ENCODE measurements at places on chromosomes 16 and 17.

- peak; percentile 82 for DNase-seq
Measured at GRCh38 chr17:10126616-10127501, 71.5 kb downstream of the GAS7 start.

DNA sequence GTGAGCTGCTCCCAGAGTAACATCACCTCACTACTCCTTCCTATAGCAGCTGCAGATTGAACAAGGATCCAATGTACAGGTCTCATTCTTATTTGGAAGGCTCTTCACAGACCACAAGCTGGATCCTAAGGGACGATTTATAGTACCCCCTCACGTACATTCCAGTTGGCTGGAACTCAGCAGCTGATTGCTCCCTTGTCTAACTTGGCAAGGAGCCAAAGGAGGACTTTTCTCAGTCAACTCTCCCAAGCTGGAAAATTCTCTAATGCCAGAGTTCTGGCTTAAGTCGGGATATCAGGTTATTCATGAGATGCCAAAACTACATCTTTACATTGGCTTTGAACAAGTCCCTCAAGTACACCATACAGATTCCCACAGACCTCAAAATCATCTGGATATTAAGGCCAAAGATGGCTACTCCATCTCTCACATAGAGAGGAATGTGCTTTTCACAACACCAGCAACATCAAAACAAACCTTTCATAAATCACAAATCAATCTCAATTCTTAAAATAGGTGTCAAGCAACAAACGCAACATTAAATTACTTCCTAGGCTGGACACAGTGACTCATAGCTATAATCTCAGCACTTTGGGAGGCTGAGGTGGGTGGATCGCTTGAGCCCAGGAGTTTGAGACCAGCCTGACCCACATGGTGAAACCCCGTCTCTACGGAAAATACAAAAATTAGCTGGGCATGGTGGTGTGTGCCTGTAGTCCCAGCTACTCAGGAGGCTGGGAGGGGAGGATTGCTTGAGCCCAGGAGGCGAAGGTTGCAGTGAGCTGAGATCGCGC, 39.3 kb downstream of the SMG6 start:
- no peak for DNase-seq

DNA sequence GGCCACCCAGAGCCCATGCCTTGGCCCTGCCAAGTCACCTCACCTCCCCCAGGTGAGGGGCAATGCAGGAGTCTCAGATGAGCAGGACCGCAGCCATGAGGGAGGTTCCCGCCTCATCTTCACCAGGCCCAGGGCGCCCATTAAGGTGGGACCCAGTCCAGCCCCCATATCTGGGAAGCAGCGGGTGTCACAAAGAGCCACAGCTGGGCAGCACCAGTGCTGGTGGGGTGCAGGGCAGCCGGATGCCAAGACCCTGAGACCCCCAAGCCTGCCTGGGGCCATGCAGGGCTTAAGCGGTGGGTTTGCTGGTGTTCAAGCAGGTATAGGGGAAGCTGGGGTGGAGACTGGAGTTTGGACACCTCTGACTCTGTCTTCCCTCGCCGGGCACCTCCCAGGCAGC, 237.8 kb upstream of the GSE1 start:
- peak; percentile 60 for DNase-seq

DNA sequence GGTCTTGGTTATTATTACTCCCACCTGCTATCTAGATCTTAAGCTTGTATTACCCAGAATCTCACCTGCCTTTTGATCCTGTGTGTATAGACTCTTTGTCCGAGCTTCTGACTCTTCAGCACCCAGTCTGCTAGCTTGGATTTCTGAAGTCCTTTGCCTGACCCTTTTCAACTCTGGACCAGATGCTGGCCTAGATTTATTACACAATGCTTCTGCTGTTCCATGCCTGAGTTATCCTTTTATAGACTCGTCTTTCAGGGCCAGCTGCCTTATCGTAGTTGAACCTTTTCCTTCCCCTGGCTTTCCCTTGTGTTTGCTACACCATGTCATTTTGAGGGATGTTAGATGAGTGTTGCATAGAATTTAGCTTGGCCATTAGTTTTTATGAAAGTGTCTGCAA, 32.6 kb downstream of the RHOT1 start:
- DNase-seq = no peak

- DNase-seq = peak; percentile 91
Measured at GRCh38 chr16:69481901-69482341, 57.5 kb downstream of the CYB5B start.

DNA sequence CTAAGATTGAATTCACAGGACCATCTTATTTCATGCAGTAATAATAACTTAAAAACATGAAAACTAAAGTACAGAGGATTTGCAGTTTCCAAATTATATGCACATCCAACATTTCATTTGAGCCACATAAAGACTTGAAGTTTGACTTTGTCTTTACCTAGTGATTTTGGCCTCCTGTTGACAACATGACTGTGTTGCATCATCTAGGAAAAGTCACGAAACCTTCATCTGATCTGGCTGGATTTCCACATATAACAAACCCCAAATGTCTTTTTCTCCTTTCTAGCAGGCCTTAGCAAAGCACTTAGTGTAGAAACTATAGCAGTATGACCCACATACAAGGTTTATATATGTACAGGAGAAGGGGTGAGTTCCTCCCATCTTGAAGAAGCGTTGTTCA, 406.5 kb upstream of the CDH5 start:
- no peak for DNase-seq

DNA sequence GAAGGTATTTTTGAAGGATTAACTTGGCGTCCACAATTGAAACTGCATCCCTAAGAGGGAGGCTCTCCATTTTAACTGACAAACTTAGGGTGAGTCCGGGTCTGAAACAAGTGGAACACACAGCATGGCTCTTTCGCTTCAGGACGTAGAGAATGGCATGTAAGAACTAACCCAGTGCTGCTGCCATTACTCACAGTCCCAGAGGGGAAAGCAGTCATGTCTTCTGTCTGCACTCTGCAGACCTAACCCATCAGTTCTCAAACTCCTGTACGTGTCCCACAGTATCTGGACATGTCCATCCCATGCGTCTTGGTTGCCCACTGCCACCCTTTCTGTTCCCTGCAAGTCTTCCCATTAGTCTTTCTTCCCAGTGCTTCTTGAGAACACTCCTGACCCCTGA, 563 bp downstream of the ST6GALNAC1 start:
- DNase-seq = no peak

DNA sequence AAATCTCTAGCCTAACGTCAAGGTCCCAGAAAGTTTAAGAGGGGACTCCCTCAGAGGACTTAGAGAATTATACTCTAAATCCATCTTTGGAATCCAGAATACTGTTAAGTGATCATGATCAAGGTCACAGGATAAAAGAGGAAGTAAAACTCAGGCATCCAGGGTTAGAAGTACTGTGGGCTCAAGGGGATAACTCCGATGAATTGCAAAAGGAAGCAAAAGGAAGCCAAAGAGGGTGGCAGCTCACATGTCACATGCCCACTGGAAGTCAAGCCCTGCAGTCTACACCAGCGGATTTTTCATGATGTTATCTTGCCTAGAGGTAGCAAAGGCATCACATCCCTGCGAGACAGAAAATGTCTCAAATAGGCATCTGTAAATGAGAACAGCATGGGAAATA, 3.8 kb downstream of the ZNF821 start:
- no peak for DNase-seq

DNA sequence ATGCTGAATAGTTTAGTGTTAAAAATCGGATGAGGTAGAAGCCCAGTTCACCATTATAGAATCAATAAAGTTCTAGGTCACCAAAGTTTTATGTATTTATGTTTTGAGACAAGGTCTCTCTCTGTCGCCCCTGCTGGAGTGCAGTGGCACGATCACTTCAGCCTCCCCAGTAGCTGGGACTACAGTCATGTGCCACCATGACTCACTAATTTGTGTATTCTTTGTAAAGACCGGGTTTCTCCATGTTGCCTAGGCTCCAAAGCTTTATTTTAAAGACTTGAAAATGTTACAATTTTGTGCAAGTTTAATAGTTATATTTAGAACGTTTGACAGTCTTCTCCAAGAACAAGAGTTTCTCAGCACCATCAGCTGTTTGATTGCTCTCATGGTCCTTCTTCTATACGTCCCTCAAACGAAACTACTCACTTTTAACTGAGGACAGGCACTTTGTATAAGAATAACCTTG, 32.1 kb downstream of the NDE1 start:
- no peak for DNase-seq

DNA sequence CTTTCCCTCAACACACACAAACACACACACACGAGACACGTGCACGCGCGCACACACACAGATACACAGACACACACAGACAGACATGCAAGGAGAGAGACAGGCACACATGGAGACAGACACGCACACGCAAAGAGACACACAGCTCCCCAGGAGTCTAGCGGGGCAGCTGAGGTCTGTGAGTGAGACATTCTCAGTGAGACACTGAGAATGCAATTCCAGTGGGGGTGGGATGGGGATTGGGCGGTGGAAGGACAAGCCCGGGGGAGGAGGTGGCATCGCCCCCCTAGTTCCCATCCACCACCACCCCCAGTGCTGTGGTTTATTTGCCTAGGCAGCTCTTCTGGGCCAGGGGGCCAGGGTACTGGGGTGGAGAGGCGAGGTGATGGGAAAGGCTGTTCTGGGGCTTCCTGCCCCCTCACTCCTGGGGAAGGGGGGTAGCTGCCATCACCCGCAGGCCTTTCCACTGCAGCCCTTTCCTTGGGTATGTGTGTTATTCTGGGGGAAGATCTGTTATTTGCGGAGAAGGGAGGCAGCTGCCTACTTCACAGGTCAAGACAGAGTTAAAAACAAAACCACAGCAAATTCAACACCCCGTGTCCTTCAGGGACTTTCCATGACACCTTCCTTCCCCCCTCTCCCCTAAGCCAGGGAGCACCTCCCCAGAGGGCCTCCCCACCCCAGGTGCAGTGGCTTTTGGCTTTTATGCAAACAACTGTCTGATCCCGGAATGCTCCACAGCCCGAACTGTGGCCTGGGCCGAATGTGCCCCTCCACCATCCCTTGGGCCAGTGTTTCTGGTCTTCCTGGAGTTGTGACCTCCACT, 18.0 kb downstream of the GRB7 start:
- DNase-seq = no peak

DNA sequence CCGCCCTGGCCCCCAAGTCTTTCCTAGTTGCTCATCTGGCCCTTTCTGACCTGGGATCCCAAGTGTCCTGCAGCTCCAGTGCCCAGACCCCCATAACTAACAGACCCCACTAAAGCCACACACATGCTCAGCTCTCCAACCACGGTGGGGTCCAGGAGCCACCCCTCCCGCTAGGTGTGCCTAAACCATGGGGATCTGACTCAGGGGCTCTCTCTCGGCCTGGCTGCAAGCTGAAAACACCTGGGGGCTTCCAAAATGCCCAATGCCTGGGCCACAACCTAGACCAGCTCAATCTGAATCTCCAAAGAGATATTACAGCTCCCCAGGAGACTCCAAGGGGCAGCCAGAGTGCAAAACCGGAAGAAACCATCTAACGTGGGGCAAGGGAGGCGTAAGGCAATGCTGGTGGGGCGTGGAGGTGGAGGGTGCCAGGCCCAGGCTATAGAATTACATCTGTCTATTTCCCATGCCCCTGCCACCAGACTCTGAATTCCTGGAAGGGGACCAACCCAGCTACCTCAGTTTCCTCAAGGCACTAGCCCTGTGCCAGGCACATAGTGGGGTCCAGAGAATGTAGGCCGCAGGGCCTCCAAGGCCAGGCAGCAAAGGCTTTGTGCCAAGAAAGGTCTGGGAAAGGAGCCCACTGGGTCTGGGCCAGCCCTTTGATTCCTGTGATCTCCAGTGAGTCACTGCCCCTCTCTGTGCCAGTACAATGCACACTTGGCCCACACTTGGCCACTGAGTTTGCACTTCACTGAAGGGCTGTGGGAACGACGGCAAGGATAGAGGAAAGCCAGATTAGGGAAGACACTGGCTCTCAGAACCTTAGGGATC, 3.3 kb downstream of the CD2BP2 start:
- DNase-seq = peak; percentile 83

DNA sequence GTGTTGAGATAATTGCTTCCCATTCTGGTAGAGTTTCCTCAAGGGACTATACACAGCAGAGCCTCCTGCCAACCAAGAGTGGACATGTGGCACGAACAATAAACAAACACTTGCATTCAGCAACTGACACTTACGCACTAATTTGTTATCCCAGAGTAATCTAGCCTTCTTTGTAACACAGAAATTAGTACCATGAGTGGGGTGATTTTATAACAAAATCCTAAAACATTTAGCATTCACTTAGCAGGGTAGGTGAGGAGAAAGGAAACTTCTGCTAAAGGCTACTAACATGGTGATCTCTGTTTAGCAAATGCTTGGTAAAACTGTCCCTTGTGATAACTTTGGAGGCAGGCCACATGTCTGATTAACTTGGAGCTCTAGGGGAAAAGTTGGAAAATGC, 325.2 kb downstream of the HS3ST4 start:
- DNase-seq = no peak
